Activated CD4-positive, alpha-beta T cell treated with anti-CD3 and anti-CD28 coated beads, Interleukin-2, amount 50 U/mL, for 1 hour (primary cell): ENCODE measurements at places on chromosomes 5 and 9.
A peak's percentile ranks its signal among the peaks of the same experiment; 100 is the strongest.

GRCh38 chr5:80825786-80826460, 134.2 kb upstream of the RASGRF2 start:
- no peak for DNase-seq

- DNase-seq, result no peak
Observed at GRCh38 chr5:107704681-107705401, 34.1 kb upstream of the EFNA5 start.

DNA sequence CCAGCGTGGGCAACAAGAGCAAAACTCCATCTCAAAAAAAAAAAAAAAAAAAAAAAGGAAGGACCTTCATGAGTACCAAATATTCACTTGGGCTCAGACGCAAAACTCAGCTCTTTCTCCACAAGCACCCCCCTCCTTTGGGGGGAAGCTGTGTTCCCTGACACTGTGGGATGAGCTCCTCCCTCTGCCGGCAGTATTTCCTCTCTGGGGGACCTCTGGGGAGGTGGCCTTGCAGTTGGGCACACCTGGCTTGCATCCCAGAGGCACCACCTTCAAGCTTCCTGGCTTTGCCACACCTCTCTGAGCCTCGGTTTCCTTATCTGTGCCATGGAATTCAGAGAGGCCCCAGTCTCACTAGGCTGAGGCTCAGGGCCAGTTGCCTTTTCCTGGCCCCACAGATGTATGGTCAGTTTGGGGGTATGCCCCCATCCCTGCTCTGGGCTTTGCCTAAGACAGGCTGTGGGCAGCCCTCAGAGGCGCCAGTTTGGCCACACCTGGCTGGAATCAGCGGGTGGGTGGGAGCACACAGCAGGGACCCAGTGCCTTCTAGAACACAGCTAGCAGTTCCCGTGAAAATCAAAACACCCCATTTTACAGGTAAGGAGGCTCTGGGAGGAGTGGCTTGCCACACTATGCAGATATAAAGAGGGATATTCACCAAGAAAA, 157.5 kb upstream of the IER5L start:
- no peak for DNase-seq

DNA sequence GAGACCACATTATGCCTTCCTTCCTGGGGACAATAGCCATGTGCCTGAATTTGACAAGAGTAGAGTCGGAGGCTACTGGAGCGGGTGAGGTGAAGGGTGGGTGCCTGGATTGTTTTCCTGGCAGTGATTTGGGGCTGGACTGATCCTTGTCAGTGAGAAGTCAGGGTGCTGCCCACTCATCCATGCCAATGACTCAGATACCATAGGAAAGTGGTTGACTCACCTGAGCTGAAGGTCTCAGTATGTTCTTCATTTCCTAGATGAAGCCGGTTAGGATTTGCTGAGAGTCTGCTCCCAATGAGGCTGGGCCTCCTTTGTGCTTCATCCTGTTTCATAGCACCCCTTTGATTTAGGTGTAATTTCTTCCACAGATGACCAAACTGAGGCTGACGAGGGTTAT, 366.0 kb downstream of the KDM4C start:
- no peak for DNase-seq

GRCh38 chr5:34042321-34042720, 692 bp downstream of the C1QTNF3 start:
- DNase-seq, result no peak

DNA sequence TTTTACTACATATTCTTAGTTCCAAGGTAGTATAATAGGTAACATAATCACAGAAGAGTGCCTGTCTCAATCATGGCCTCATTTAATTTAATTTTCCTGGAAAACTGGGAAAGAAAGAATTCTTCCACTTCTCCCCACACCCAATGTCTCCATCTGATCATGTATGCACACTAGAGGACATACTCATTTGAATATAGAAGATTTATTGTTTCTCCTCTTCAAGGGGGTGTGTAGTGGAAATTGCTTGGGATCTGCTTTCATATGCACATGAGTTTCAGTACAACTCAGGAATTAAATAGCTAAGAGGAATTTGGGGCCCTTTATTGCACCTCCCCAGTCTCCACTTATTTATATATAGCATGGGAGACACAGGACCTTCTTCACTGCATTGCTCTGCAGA, 285.1 kb downstream of the SH3GL2 start:
- no peak for DNase-seq

DNA sequence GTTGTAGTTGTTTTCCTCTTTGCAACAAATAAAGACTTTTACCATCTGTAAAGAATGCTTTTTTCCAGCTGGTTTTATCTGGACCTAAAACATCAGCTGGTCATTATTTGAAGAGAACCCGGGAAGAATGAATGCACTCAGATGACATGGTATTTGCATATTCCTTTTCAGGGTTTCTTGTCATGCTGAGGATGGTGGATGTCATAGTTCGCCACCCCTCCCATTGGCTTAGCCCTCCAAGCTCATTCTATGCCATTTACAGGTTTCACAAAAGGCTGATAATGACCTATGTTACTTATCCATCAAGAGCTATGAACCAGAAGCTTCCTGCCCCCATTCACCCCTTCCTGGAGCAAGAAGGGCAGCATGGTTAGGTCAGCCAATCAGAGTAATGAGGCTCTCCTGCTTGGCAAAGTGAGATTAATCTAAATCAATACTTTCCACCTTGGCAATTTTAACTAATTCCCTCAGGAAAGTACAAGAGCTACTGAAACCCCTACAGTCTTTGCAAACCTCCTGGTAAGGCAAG, 440.5 kb upstream of the TLE4 start:
- DNase-seq, result no peak

- DNase-seq, result no peak
Observed at GRCh38 chr5:147055850-147056566, 177.5 kb upstream of the PPP2R2B start.

DNA sequence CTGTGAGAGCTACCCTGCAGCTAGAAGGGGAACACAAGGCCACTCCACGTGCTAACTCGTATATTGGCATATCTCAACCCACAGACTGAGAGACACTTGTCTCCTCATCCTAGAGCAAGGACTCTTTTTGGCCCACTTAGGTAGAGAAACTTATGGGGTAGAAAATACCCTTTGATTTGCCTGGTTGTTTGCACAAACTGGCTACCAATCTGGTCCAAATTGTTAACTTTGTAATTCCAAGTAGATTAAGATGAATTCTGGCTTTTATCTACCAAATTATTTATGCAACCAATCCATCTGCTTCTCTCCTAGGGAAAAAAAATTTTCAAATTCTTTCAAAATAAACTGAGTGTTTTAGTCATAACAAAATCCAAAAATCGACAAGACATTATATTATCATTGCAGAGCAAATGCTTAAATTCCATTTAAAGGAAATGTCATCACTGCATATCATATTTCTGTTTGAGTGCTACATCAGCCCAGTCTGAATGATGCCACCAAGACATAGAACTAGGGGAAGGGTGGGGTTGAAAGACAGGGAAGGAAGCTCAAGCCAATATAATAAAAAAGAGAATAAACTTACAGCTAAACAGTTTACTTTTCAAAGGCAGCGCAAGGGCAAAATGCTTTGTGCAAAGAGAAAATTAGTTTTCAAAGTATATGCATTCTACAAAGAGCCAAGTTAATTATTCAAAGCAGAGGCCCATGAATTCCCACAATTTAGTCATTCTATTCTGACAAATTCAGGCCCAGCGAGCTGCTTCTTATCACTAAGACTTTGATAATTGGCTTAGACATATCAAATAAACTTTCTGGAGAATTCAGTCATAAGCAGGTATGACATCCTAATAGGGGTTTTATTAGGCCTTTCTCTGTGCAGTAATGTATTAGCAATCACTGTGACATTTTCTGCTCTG, 198.0 kb downstream of the CAAP1 start:
- no peak for DNase-seq

DNA sequence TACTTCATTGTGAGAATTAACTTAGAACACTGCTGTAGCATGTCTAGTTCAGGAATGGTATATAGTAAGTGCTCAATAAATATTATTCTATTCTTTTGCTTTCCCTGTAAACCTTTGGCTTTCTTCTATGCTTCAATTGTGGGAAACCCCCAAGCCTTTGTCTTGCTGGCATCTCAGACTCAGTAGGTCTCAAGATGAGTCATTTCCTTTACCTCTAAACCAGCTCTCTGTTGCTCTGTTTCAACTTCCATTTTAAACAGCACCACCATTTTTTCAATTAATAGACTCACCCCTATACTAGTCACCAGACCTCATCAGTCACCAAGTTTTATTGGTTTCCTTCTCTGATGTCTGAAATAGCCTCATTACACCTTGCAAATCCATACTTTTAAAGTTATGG, 43.5 kb downstream of the DMAC1 start:
- DNase-seq, result no peak

DNA sequence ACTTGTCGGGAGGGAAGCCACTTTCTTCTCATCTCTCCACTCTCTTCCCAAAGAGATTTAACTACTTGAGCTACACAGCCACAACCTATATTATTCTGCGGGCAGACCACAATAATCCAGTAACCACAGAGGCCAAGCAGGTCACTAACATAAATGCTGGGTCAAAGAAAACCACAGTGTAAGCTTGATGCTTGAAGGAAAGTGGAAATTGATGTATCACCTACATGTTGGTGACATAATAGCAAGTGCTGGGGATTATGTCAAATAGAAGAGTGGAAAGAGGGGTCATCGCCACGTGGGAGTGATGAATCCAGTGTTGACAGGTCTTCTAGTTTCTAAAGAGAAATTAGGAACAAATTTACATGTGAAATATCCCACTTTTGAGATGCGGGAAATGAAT, 40.9 kb downstream of the RFK start:
- no peak for DNase-seq

- DNase-seq, result no peak
Observed at GRCh38 chr5:135534609-135535419, 950 bp downstream of the NEUROG1 start.

GRCh38 chr5:139668924-139669661, 20.9 kb downstream of the CXXC5 start:
- no peak for DNase-seq

- DNase-seq, result no peak
Observed at GRCh38 chr5:72525816-72526215, 18.6 kb upstream of the ZNF366 start.

GRCh38 chr5:132655821-132656773, 1.9 kb upstream of the IL13 start:
- DNase-seq, result peak; percentile 19

- no peak for DNase-seq
Observed at GRCh38 chr5:66519626-66520025, 76.6 kb upstream of the MAST4 start.

DNA sequence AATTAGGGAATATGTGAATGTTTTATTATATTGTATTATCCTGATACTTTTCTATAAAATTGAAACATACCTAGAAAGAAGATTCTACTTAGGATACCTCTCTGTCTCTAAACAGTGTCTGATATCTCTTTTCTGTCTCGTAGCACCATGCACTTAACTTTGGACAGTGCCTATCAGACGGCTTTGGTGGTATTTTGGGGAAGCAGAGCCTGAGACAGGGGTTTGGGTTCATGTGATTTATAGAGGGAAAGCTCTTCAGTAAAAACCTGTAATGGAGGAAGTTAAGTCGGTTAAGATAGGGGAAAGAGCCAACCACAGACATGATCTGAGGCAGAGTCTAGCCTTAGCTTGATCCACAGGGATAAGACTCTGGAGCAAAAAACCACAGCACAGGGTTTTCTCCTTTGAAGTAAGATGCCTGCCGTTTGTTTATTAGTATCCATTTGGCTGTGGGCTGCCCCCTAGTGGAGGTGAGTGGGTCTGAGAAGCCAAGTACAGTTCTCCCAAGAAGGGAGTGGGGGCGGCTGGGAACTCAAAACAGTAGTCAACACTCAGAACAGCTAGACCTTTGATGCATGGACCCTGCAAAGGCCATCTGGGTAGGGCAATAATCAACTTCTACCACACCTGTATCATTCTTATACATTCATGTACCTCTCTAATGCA, 141.2 kb upstream of the ASTN2 start:
- peak; percentile 8 for DNase-seq

- no peak for DNase-seq
Observed at GRCh38 chr5:178441486-178442270, 148.5 kb downstream of the COL23A1 start.

DNA sequence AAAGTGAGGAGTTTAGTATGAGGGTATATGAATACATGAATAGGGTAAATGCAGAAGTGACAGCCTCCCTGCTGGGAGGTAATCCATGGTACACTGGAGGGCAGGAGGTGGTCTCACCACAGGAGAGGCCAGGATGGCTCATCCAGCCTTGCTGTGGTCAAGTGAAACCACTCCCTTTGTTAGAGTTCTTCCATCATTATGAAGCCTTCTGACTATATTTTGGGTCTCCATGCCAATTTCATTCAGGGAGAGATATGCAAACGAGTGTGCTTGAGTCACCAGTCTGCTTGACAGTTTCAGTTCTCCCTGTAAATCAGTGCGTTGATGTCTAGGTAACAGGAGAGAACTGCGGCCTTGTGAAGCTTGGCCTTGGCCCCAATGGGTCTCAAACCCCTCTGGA, 16.4 kb downstream of the PPP3R2 start:
- no peak for DNase-seq

DNA sequence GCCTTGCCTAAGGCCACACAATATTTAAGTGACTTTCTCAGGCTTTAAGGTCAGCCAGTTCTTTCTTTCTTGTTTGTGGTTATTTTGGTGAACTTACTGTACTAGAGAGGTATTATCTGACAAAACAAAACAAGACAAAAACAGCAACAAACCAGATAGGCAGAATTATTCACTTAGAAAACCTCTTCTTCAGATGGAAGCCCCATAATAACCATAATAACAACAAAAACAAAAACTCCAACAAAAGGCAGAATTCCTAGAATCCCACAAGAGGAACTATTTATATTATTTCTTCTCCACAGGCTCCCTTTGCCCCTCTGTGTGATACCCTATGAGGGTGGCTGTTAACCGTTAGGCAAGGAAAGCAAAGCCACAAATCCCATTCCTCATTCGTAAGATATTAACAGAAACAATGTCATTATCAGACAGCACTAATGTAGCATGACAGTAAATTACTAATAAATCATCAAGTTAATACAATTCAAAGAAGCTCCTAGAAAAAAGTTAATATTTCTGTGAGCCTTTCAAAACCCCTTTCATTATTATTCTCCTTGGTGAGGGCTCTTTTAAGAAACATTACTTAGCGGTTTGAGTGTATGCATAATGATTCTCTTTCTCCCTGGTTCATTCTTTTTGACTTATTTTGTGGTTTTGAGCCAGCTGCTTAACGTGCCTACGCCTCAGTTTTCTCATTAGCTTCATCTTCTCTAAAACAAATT, 274.9 kb downstream of the EFNA5 start:
- no peak for DNase-seq

- DNase-seq, result no peak
Observed at GRCh38 chr9:6811436-6811835, 53.7 kb downstream of the KDM4C start.

DNA sequence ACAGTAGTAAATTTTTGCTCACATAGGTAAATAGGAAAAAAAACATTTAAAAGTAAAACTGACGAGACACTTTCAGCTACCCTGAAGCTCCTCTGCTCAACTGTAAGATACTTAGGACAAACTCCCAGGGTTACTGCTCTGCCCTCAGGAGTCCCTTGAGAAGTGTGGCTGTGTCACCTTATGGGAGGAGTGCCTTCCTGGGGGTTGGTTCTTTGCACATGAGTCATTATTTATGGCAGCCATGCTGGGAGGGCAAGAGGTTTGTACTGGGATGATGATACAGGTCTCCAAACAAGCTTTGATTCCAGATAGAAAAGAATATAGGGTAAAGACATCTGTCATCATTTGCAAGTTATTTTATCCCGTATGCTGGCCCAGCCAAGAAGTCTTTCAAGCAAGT, 45.9 kb downstream of the TTC1 start:
- DNase-seq, result no peak

- DNase-seq, result no peak
Observed at GRCh38 chr5:81121273-81121672, 111.8 kb upstream of the CKMT2 start.

- no peak for DNase-seq
Observed at GRCh38 chr5:57398413-57399093, 84.1 kb downstream of the ACTBL2 start.

- no peak for DNase-seq
Observed at GRCh38 chr9:135110416-135110815, 22.9 kb downstream of the OLFM1 start.
